ENCODE measurements at places on chromosomes 11 and 22. TPM values are rescaled to one million over a fixed set of nuclear protein-coding genes. Genes with fewer than 3 reads are reported as not detected.

- DNase-seq: no peak
Measured at GRCh38 chr11:12271826-12272366, 105.5 kb upstream of the PARVA start.

DNA sequence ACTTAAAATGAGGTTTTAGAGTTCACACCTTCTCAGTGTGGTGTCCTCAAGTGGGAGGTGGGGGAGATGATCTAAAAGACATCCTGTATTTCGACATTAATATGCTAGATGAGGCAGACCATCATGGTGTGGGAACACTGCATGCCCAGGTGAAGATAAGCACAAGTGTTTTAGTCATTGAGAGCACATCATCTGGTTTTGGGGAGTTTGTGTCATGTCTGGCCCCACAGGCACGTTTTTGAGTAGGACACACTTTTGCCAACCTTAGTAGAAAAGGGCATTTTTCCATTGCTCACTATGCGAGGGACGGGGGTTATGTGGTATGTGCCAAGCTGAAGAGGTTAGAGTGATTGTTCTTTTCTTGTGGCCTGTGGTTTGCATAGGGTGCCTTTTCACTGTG is 189.3 kb downstream of the DBX1 start:
- DNase-seq: no peak

DNA sequence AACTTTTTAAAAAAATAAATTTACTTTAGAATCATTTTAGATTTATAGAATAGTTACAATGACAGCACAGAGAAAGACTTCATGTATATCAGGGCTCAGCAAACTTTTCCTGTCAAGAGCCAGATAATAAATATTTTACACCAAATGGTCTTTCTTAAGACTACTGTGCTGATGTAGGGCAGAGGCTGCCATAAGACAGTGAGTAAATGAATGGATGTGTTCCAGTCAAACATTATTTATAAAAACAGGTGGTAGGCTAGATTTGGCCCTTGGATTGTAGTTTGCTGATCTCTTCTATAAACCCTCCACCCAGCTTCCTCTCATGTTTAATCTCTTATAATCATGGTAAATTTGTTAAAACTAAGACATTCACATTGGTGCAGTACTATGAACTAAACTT is 33.0 kb downstream of the CECR2 start:
- no peak for DNase-seq

- peak; percentile 82 for DNase-seq
Measured at GRCh38 chr22:24433828-24434470, 6.5 kb downstream of the ADORA2A start.

GRCh38 chr22:43441751-43442150 is 29.9 kb downstream of the MPPED1 start:
- no peak for DNase-seq

PKNOX2 gene
- 22.9 TPM for polyA plus RNA-seq

Measured in muscle of back (tissue), 13 donors.